ENCODE measurements at places on chromosomes 3 and 15. TPM values are rescaled to one million over a fixed set of nuclear protein-coding genes. Genes with fewer than 3 reads are reported as not detected.

The ZNF385D gene
- 14.0 TPM for total RNA-seq

The CGNL1 gene
- total RNA-seq, result 5.3 TPM

The CPLX3 gene
- total RNA-seq, result 1.6 TPM

The CYP11A1 gene
- not detected for total RNA-seq

The VWA5B2 gene
- 0.31 TPM for total RNA-seq

The STRC gene
- total RNA-seq, result 0.47 TPM

The MIX23 gene
- total RNA-seq, result 16.5 TPM

The EIF2B5 gene
- total RNA-seq, result 45.5 TPM

The TIMP4 gene
- total RNA-seq, result 2.5 TPM

The COLQ gene
- total RNA-seq, result 3.0 TPM

The ACSBG1 gene
- total RNA-seq, result 5.0 TPM

The WDR73 gene
- 25.7 TPM for total RNA-seq

The SLC9C1 gene
- under 0.01 TPM for total RNA-seq

The EPHB3 gene
- total RNA-seq, result 3.9 TPM

The CADM2 gene
- total RNA-seq, result 96.5 TPM

The IMPG2 gene
- total RNA-seq, result 3.0 TPM

The ROPN1 gene
- 0.16 TPM for total RNA-seq

The HEG1 gene
- 6.6 TPM for total RNA-seq

The NR1I2 gene
- 0.16 TPM for total RNA-seq

The CAMK2N2 gene
- 3.4 TPM for total RNA-seq

The MAP4 gene
- total RNA-seq, result 306 TPM

The IL5RA gene
- total RNA-seq, result 0.78 TPM

The RTP4 gene
- total RNA-seq, result not detected

The CEMIP gene
- 4.4 TPM for total RNA-seq

The IQCH gene
- total RNA-seq, result 2.8 TPM

The ARHGEF26 gene
- 9.0 TPM for total RNA-seq

The CCDC80 gene
- total RNA-seq, result 5.1 TPM

The SGO1 gene
- 1.7 TPM for total RNA-seq

The LINS1 gene
- total RNA-seq, result 49.8 TPM

The SCAANT1 gene
- not detected for total RNA-seq

The SPESP1 gene
- total RNA-seq, result 0.16 TPM

The GNAT1 gene
- total RNA-seq, result not detected

The LRRC31 gene
- not detected for total RNA-seq

The KLHL6 gene
- 1.1 TPM for total RNA-seq

The TIGIT gene
- not detected for total RNA-seq

The SNUPN gene
- 26.0 TPM for total RNA-seq

The C3orf52 gene
- 0.31 TPM for total RNA-seq

The LRRC3B gene
- 51.3 TPM for total RNA-seq

The ACAN gene
- total RNA-seq, result 0.47 TPM

The PLCH1 gene
- total RNA-seq, result 10.9 TPM

The PAK6 gene
- 11.2 TPM for total RNA-seq
